ENCODE measurements at places on chromosomes 6 and 20. TPM values are rescaled to one million over a fixed set of nuclear protein-coding genes. Genes with fewer than 3 reads are reported as not detected.

PSORS1C2 gene
- not detected for total RNA-seq

GRCh38 chr6:85641897-85642773, 551 bp downstream of the SYNCRIP start:
- DNase-seq: no peak

DNA sequence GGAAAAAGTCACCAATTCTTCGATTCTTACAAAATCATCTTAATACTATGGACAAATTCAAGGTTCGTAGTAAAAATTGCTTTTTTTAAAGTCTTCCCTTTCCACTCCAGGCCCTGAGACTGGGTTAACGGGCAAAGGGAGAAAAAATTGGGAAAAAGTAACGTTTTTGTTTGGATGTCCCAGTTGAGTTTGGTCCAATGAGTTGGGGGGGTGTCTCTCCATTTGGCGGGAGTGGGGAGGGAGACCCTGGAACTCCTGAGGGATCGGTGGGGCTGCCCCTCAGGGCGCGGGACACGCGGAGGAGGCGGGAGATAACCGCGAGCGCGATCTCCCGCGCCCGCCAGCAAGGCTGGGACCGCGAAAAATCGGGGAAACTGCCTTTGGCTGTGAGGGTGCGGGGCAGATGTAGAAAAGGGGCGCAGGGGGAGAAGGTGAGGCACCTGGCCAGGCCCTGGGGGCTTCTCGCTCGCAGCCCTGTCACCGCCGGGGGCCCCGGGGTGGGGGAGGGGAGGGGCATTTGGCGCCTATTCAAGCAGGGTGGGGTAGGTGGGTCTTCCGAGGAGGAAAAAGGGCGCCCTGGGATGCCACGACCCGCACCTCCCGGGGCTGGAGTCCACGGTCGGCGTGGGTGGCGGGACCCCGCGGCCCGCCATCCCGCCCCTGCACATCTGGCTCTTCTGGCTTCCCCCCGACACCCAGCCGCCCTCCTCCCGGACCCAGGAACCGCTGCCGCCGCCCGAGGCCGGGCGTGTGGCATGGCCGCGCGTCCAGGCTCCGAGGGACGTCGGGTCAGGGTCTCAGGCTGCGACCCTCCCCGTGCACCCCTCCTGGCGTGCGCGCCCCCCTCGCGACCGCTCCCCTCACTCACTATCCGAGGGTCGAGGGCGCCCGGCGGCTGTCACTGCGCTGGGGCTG, 595 bp downstream of the FBXO5 start:
- DNase-seq: no peak

DNA sequence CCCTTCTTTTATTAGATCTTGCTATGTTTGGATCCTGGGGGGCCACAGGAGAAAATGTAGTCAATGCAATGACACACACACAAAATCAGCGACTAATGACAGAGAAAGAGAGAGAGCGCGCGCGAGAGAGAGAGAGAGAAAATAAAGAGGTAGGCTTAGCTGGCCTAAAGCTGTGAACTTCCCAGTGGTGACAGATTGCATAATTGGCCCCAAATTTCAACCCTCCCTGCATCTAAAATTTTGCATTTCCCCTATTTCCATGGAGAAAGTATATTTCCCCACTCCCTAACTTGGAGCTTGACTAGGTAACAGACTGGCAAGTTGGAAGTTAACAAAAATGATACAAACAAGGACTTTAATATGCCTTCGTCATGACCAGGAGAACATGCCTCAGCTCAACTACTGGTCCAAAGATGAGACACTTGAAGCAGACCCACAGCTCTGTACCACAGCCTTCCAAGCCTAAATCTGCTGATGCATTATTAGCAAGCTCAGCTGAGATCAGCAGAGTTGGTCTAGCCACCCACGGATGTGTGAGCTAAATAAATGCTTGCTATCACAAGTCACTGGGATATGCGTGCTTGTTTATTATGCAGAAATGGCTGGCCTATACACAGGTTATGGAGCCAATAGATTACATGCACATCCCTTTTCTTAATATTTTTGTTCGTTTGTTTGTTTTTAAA, 118.1 kb upstream of the PRDM1 start:
- DNase-seq: no peak

Data from epithelial cell of proximal tubule (primary cell).